AG09319 (cell line): ENCODE measurements at places on chromosomes 3 and 15.

DNA sequence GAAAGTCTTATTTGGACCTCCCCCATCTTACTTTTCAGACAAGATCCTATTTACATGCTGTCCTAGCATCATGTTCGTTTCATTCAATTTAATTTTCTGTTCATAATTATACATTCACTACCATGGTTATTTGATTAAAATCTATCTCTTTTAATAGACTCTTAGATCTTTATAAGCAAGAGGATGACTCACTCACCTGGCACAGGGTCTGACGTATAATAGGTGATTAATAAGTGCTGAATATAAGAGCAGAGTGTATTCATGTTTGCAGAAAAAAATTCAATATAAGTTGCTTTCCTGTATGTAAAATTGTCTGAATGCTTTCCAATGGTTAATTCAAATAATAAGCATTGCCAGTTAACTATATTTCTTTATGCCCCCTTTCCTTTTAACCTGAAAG is 165.5 kb upstream of the CBLB start:
- DNase-seq = no peak

- DNase-seq = no peak
Observed at GRCh38 chr3:158333736-158334135, 223.8 kb downstream of the RSRC1 start.

- no peak for DNase-seq
Observed at GRCh38 chr15:78362716-78363380, 22.7 kb downstream of the CRABP1 start.

DNA sequence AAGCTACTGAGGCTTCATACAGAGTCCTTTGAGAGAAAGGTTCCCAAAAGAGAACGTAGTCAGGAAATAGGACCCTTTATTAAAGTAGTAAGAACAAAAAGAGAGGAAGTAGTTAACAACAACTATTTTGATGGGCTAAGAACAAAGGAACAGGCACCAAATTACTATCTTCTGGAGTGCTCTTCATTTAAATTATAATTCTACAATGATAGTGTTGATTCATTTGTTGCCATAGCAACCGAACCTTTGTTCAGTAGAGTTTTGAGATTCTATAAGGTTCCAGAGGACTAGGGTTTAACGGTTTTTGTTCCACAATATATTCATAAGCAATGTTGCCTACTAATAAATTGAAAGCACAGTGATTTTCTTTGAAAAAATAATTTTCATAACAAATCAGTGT is 78.8 kb downstream of the CMSS1 start:
- no peak for DNase-seq

- DNase-seq = no peak
Observed at GRCh38 chr3:21592828-21593227, 158.2 kb downstream of the ZNF385D start.

DNA sequence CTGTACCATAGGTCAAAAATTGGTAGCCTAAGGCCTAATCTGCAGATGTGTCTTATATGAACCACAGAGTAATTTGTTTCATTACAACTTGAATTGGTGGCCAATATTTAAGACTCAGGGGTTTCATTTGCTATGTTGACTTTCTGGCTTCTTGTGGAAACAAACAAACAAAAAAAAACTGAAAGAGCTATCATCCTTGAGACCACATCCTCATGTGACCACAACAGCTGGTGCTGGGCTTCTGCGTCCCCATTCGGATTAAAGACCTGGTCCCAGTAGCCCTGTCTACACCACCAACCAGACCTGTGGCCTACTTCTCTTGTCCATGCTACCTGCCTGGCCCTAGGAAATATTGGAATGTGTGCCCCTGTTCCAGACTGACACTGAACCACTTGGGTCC is 61.7 kb downstream of the STRIT1 start:
- no peak for DNase-seq

GRCh38 chr15:64938192-64938591 is 26.5 kb downstream of the ANKDD1A start:
- no peak for DNase-seq

- no peak for DNase-seq
Observed at GRCh38 chr3:129738172-129738571, 131.7 kb upstream of the PLXND1 start.

GRCh38 chr15:95446854-95447253 is 883.6 kb upstream of the NR2F2 start:
- no peak for DNase-seq

GRCh38 chr3:32136703-32137102 is 30.3 kb downstream of the GPD1L start:
- DNase-seq = no peak

GRCh38 chr15:62249501-62249900 is 84.4 kb upstream of the C2CD4B start:
- DNase-seq = no peak

GRCh38 chr3:9036404-9037131 is 73.3 kb upstream of the RAD18 start:
- peak; percentile 42 for DNase-seq

GRCh38 chr3:182445576-182445975 is 347.7 kb upstream of the ATP11B start:
- no peak for DNase-seq

DNA sequence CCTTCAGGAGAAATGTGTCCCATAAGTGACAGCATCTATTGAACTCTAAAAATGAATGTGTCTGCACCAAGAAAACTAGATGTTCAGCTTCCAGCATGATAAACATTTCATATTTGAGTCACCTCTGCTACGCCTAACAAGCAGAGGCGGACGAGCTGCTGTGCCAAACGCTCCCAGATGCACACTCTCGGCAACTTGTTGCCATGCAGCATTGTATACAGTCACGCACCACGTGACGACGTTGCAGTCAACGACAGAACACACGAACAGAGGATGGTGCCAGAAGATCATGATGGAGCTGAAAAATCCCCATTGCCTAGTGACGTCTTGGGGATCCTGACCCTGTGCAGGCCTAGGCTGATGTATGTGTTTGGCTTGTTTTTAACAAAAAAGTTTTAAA is 137.5 kb downstream of the XXYLT1 start:
- peak; percentile 88 for DNase-seq

- no peak for DNase-seq
Observed at GRCh38 chr3:157610876-157611535, 107.8 kb upstream of the VEPH1 start.

DNA sequence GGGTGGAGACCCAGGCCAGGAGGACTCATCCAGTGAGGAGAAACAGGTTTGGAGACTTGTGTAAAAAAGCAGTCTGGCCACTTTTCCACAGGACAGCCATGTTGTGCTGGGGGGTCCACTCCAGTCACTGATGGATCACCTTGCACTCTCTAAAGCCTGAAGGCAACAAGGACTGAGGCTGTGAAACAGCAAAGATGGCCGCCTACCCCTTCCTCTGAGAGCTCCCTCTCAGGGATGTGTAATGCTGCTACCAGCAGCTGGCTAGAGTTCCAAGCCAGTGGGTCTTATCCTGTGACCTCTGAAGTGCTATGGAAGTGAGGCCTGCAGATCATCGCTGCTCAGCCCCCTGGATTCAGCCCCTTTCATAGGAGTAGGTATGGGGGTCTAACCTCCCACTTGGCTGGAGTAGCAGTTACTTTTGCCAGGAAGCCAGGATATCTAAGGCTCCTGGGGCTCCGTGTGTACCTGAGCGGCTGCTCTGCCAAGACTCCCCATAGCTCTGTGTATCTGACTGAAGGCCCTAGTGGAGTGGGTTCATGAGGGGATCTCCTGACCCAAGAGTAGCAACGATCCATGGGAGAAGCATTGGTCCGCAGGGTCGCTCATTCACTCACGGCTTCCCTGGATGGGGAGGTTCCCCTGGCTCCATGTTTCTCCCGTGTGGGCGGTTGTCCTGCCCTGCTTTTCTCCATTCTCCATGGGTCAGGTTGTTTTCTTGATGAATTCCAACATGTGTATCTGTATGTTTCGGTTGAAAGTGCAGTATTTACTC is 69.9 kb upstream of the TNFSF10 start:
- DNase-seq = no peak

- DNase-seq = no peak
Observed at GRCh38 chr3:135181408-135181807, 386.3 kb downstream of the EPHB1 start.

- no peak for DNase-seq
Observed at GRCh38 chr3:35322070-35322469, 317.3 kb upstream of the ARPP21 start.

DNA sequence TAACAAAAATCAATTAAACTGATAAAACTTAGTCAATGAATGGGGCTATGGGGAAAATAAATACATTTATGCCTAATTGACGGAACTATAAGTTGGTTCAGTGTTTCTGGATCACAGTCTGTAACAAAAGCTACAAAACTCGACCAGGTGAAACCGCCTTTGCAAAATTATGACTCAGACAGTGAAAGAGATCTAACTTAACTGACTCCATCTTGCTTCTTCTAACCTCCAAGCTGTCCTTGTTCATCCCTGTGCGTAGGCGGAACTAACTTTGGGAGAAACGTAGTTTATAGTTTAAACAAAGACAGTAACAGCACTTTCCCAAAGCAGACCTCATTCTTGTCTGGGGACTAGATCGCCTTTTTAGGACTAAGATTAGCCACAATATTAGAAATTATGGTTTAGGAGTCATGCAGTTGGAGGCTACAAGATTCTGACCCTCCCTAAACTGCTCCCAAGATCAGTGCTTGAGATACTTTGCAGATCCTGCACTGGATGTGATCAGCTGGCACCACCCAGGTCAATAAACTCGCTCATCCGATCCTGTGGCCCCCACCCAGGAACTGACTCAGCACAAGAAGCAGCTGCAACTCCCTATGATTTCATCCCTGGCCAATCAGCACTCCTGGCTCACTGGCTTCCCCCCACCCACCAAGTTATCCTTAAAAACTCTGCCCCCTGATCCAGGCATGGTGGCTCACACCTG is 7.2 kb upstream of the MFGE8 start:
- no peak for DNase-seq

DNA sequence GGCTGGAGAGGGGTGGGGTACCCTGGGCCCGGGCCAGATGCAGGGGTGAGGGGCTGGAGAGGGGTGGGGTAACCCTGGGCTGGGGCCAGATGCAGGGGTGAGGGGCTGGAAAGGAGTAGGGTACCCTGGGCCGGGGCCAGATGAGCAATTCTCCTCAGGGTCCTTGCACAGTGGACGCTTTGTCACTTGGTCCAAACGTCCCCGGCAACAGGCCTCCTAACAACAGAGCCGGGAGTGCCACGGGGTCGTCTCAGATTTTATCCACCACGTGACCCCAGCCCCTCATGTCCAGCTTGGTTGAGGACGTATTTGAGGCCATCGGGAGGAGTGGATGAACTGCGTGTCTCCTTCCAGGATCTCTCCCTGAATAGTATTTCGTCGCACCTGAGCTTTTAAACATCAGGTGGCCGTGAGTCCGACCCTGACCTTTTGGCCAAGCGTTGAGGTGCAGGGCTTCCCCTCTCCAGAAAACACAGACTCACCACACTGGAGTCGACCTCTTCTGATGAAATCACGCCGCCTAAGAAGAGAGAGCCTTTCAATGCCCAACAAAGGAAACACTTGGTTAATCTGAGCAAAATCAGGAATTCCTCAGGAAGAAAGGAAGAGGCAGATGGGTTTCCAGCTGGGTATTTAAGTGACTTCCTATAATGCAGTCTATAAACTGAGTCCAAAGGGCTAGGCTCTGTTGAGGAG is 12.8 kb upstream of the LRRC15 start:
- DNase-seq = no peak

DNA sequence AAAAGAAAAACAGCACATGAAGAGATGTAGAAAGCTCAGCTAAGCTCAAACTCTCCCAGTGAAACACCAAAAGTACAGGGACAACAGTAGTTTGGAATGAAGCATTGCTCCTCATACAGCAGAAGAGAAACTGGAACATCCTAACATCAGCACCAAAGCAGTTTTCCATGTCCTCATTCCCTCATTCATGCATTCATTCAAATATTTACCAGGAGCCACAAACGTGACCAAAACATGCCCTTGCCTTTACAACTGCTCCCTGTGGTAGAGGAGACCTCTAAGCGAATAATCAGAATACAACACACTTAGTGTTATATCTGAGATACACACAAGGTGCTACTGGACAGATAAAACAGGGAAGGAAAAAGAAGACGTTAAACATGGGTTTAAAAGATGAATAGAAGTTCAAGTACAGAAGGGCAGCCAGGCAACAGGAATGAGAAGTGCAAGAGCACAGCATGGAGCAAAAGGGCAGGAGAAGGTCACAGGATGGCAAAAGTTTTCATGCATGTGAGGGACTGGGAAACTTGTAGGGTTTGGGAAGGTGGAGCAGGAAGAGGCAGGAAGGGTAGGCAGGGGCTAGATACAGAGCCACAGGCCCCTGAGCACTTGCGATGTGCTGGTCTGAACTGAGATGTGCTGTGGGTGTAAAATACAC is 58.5 kb upstream of the LMCD1 start:
- DNase-seq = no peak

DNA sequence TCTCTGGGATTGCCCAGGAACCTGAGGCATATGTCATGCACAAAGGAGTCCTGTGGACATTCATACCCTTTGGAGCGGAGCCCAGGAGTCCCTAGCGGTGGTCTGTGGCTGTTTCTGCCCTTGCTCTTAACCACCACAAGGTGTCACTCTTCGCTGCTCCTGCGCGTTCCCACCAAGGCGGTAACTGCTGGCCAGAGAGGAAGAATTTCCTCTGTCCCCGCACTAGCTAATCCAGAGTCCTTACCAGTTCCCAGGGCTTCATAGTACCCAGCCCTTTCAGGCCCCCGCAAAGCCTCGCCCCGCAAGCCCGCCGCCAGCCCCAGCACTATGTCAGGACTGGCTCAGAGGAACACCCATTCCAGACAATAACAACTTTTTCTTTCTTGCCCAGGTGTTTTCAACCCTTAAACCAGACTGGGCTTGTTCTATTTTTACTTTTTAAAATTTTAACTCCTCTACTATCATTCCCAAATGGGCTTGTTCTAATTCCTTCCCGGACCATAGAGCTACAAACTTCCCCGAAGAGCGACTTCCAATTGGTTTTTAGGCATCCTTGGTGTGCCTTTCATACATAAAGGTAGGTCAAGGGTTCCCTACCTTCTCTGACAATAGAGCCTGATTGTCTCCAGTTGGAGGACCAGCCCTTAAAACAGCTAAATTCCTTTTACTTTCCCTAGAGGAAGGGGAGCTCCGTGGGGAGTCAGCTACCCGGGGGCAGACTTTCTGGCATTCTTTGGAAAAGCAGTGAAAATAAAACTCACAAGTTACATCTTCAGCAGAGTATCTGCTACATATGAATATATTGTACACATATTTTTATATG is 31.8 kb upstream of the ZNF774 start:
- peak; percentile 61 for DNase-seq

GRCh38 chr3:142973217-142974009 is 9.9 kb upstream of the PAQR9 start:
- DNase-seq = no peak
